Stimulated activated CD8-positive, alpha-beta memory T cell treated with anti-CD3 and anti-CD28 coated beads, Interleukin-7, amount 100 ng/mL, for 4 hours (primary cell): ENCODE measurements at places on chromosomes 7 and 10.

GRCh38 chr7:79590916-79591623 lies 137.6 kb upstream of the MAGI2 start:
- DNase-seq, result no peak

DNA sequence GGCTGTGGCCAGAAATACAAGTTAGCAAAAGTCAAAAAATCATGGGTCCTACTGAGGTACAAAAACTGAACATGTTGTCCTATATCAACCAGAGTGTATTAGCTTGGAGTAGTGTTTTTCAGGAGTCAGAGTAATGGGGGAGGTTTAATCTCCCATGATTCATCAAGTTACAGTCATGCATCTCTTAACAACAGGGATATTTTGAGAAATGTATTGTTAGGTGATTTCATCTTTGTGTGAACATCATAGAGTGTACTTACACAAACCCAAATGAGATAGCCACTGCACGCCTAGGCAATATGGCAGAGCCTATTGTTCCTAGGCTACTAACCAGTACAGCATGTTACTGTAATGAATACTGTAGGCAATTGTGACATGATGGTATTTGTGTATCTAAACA lies 14.9 kb upstream of the TES start:
- no peak for DNase-seq

GRCh38 chr7:153835103-153835502 lies 217.1 kb upstream of the DPP6 start:
- DNase-seq, result no peak

GRCh38 chr7:19369182-19369581 lies 224.0 kb upstream of the FERD3L start:
- DNase-seq, result no peak

DNA sequence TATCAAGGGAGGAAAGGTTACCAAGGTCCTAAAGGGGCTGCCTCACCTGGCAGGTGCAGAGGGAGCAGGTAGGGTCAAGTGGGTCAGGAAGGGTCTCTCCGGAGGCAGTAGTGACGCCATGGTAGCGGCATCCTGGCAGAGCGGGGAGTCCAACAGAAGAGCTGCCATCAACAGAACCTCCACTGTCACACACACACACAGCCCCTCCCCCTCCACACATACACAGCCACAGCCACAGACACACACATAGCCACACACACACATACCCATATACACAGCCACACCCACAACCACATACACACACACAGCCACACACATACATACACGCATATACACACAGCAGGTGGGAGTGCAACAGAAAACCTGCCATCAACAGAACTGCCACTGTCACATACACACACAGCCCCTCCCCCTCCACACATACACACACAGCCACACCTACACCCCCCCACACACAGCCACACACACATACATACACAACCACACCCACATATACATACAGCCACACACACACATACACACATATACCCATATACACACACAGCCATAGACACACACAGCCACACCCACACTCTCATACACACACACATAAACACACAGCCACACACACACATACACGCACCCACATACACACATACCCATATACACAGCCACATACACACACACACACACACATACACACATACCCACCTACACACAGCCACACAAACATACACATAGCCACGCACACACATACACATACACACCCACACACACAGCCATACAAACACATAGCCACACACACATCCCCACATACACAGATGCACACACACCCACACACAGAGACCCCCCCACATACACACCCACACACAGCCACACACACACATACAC lies 23.1 kb downstream of the KCP start:
- no peak for DNase-seq

- no peak for DNase-seq
Measured at GRCh38 chr7:150335108-150335773, 6.2 kb downstream of the RARRES2 start.

GRCh38 chr10:79255007-79255507 lies 92.2 kb upstream of the PPIF start:
- no peak for DNase-seq

GRCh38 chr7:102914585-102914984 lies 1.8 kb downstream of the LRRC17 start:
- no peak for DNase-seq

DNA sequence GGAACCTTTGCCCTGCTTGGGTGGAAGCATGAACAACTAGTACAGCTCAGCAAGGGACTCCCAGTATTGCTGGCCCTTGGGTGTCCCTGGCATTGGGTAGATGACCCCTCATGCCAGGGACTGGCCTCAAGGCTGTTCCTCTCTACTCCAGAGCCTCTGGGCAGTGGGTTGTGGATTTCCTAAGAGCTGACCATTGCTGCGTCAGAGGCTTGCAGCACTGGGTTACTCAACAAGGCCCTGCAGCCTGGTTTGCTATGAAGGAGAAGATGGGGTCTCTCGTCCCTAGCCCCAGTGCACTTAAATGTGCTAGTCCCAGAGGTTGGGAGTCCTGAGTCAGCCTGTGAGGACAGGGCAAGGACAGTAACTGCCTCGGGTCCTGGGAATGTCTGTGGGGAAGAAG lies 2.5 kb downstream of the VSIR start:
- no peak for DNase-seq

DNA sequence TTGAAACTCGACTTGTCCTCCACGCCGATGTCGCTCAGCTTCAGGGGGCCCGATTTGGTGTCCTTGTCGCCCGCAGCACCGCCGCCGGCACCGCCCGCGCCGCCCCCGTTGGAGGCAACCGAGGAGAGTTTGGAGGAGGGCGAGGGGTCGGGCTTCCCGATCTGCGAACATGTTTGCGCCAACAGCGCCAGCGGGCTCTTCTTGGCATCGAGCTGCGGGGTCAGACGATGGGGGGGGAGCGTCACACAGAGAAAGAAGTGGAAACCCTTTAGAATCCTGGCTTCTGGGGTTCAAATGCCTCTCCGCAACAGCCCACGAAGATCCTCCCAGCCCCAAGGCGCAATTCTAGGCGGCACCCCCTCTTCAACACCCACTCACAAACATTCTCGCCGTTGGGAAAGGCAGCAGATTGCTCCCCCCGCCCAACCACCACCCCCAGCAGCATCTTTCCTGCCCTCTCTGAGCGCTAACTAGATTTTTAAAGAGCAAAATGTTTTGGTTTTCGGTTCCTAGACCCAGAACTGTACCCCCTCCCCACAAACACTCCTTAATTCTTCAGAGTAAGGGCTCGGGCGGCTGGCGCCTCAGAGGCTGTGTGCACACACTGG lies 1.3 kb downstream of the ZNF503 start:
- DNase-seq, result no peak

GRCh38 chr7:85286446-85286845 lies 99.6 kb upstream of the SEMA3D start:
- DNase-seq, result no peak

- no peak for DNase-seq
Measured at GRCh38 chr7:157211690-157212089, 73.0 kb downstream of the UBE3C start.

DNA sequence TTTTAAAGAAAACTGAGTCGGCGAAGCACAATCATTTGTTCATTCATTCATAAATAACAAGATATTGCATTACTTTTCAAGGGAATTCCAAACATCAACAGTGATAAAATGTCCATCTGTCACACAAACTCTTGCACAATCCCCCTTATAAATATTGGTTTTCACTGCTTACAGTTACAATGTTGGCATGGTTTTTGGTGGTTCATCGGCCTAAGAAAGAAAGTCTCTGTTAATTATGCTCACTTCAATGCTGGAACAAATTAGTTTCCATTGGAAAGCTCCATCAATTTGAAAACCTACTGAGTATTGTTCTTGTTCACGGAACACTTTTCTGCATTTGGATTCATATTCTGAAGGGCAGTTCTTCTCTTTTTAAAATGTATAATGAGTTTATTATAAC lies 188.5 kb downstream of the JAZF1 start:
- DNase-seq, result no peak

DNA sequence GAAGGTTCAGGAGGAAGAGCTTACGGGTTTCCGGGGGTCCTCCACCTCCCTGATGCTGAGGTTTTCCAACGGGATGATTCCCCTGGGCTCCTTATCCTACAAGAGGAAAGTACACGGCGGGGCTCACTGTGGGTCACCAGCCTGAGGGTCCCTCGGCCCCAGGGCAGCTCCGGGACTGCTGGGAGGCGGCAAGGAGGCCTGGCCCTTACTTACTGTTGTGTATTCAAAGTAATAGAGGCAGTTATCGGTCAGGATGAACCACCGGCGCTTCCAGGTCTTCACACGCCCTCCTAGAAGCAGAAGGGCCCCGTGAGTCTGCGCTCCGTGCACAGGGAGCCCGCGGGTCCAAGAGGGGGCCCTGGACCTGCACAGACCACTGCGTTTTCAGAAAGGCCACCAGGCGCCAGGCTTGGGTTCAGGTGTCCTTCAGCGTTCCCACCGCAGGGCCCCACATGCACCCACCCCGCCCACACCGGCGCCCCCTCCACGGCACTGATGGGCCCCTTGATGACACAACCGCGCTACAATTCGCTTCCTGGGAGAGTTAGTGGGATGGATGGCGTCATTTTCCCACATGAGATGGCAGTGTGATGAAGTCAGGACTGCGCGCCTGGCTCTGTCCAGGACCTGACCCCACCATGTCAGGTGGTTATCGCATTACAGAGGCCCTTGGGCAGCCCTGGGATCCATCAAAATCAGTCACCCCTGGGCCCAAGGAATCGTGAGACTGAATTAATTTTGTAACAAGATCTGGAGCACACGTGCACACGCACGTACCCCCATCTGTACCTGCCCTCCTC lies 106.7 kb downstream of the CYTH3 start:
- DNase-seq, result no peak

GRCh38 chr10:133235932-133236331 lies 1.7 kb upstream of the VENTX start:
- no peak for DNase-seq

- DNase-seq, result no peak
Measured at GRCh38 chr10:22542773-22543172, 171.6 kb downstream of the PIP4K2A start.

- DNase-seq, result no peak
Measured at GRCh38 chr7:138388673-138389491, 71.2 kb upstream of the TRIM24 start.

GRCh38 chr10:107269626-107270025 lies 105.1 kb upstream of the SORCS1 start:
- no peak for DNase-seq

DNA sequence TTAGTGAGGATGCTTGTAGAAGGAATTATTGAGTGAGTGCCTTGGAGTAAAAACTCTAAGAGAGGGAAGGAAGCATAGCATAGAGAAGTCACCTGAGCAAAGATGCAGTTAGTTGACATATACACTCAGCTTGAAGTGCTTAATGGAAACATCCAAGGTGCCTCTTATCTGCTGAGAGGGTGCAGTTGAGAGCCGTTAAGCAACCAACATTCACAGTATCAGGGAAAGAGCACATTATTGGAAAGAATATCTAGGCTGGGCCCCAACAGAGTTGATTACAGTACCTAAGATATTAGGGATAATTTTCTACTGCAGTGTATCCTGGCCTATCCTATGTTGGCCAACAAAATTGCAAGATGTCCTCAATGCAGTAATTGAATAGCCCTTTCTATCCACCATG lies 302.0 kb downstream of the ETV1 start:
- no peak for DNase-seq

GRCh38 chr7:39336442-39336841 lies 229.8 kb upstream of the YAE1 start:
- no peak for DNase-seq

DNA sequence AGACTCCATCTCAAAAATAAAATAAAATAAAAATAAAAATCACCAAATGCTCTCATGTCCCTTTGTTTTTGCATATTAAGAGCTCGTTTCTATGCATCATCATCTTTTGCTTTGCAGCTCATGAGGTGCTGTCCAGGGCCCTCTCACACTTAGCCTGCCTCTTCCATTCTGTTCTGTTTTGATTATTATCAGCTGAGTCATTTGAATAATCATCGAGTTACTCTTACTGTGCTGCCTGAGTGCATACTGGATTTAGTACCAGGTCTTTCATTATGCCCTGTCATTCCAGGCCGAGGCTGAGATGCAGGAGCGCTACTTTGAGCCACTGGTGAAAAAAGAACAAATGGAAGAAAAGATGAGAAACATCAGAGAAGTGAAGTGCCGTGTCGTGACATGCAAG lies 33.0 kb downstream of the UCMA start:
- DNase-seq, result no peak

DNA sequence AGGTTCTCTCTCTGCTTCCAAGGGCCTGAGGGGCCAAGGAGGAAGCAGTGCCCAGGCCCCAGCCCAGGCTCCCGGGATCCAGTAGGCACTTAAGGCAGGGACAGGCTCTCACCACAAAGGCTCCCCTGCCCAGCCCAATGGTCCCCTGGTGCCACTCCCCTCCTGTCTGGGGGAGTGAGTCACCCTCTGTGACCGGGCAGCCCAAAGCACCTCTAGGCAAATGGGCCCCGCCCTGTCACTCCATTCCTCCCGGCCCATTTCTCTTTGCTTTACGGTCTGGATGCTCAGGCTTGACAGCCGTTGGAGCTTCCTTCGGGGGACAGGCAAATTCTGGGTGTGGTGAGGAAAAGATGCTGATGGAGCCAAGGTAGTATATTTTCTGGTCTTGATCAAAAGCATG lies at the start of gene CALHM3:
Gene CALHM3, minus strand, starts transcription at position 106 of the 400 bp plus-strand sequence. CDS start 208 bp downstream, outside the sequence.
- DNase-seq, result no peak

GRCh38 chr7:127953423-127954356 lies 77.5 kb downstream of the LRRC4 start:
- no peak for DNase-seq

DNA sequence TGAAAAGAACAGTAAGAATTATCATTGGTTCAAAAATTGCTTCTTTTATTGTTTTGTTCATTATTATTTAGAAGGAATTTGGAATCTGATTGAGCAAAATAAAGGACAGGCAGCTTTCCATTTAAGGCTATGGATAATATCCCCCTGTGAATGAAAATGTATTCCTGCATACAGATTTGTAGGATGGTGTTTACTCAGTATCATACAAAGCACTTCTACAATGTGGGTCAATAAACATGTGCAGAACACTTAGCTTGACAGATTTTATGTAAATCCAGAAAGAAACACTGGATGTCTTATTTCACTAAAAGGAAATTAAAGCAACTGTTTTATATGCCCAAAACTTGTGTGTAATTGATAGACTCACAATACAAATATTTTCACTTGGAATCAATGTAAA lies 189.7 kb downstream of the THSD7A start:
- no peak for DNase-seq

DNA sequence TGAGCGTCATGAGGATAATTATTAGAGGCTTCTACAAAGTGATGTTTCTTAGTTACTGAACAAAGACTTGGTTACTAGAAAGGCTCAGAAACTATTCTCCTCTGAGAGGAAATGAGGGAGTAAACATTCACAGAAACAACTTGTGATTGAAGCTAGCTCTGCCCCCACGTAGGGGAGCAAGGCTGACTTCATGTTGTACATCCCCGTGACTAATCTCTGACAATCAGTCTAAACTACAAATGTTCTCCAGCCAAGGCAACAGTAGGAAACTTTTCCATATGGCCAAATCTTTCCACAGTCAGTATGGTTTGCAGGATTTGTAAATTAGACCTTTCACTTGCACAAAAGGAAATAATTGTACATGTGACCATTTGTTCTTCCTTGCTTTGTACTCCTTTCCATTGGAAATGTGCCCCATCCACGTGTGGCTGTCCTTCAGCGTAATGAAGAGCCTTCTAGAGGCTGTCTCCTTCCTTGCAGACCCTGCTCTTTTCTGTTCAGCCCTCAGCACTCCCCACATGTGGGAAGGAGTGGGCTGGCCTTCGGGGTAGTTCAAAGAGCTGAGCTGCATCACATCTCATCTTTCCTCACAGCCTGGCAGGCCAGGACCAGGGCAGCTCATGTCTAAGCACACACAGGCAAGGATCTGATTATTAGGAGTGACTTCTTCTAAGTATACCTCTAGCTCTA lies 93.5 kb downstream of the PCGF5 start:
- no peak for DNase-seq
